Left cardiac atrium (tissue), 4 donors: ENCODE measurements at places on chromosomes 4 and X. TPM values are rescaled to one million over a fixed set of nuclear protein-coding genes. Genes with fewer than 3 reads are reported as not detected.

GRCh38 chr4:54908763-54909162 lies 216.6 kb downstream of the KDR start:
- DNase-seq = no peak

ZNF157 gene
- not detected for total RNA-seq

SLC49A3 gene
- 14.0 TPM for total RNA-seq

- no peak for DNase-seq
Measured at GRCh38 chr4:15131551-15131950, 129.3 kb downstream of the CPEB2 start.

DNA sequence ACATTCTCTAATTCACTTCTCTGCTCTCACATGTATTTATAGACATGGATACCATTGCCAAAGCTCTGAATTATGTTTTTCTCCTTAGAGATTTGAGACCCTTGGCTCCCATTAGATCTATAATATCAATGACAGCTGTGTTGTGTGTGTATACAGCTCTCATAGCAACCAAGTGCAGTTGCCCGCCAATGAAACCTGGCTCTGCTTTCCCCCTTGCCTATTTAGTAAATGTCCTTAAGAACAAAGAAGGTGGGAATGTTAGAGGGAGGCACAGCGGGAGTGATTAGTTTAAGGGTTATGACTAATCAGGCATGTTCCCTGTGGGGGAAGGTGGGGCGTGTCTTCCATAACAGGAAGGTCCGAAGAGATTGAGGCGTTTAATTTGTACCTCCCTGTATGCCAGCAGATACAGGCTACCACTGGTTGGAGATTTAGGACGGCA lies 100.5 kb upstream of the TBC1D9 start:
- peak; percentile 44 for DNase-seq

DNA sequence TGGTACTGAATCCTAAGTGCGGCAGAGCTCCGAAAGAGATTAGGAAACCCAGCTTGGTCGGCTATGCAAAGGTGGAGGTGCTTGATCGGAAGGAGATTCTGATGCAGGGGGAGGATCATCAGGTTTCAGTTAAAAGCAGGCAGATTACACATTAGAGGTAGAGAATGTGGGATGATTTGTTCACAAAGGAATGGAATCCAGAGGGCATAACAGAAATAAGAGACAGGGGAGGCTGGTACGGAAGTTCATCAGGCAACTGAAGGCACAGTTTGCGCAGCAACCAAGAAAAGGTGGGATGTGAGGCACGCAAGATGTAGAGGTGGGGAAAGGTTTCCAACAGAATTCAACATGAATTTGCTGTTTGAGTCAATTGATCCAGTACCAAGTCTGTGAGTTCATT lies 424 bp upstream of the ZNF330 start:
- no peak for DNase-seq

DNA sequence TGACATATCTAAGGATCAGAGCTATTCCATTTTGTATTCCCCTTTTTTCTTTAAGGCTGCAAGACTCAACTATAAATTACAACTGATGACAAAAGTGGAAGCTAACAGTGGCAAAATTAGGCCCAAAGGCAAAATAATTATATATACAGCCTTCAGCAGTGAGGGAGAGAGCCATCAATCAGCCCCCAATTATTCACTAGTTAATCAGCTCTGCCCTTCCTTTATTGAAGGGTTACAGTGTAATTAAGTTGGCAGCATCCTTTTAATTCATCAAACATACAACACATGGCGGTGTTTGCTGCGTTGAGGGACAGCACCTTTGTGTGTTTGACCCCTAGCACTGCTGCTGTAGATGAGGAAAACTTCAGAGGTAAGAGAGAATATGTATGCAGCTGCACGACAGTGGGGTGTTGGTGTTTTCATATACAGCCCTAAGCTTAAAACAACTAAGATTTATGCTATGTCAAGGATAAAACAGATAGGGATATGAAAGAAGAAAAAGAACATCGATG lies 973.9 kb upstream of the POU3F4 start:
- no peak for DNase-seq

DNA sequence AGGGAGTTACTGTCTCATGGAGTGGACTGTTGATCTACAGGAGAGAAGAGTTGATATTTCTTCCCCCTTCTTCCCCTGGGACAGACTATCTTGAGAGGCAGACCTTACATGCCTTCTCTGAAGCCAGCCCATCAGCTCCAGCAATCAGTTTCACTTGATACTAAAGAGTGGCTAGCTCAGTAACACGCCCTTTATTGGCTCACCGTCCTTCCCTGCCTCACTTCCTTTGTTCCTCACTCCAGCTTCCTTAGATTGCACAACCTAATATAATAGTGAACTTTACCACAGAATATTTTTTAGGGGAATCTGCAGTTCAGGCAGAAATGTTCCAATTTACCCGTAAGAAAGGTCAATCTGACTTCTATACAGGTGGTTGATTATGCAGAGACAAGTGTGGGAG lies 128.1 kb upstream of the NDP start:
- DNase-seq = no peak

ZFP92 gene
- total RNA-seq = 2.0 TPM

- DNase-seq = no peak
Measured at GRCh38 chrX:78024349-78025059, 55.1 kb upstream of the PGAM4 start.

WDFY3 gene
- 47.8 TPM for total RNA-seq

DNA sequence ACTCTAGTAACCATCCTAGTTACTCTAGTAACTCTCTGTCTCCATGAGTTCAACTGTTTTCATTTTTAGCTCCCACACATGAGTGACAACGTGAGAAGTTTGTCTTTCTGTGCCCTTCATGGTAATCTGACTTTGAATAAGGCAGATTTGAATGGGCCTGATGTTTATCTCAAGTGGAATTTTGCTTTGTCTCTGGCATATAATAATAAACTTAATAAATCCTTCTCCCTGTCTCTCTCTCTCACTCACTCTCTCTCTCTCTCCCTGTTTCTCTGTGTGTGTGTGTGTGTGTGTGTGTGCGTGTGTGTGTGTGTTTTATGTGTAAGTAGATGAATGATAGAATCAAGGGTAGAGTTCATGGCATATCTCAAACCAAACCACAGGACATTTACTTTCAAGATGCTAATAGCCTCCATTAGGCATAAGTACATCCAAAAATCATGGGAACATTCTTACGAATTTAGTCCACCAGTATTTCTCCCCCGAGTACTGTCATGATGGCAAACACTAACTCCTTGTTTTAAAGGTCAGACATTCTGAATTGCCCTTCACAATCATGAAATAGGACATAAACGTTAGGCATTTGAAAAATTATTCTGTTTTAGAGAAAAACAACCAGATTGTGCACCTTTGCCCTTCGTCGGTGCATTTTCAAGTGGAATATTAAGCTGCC lies 193.1 kb downstream of the SPATA18 start:
- no peak for DNase-seq
